ENCODE measurements at places on chromosomes 7 and 10. TPM values are rescaled to one million over a fixed set of nuclear protein-coding genes. Genes with fewer than 3 reads are reported as not detected.

ADAM22 gene
- total RNA-seq: 2.5 TPM

ANKRD22 gene
- 0.65 TPM for total RNA-seq

RPEL1 gene
- 0.12 TPM for total RNA-seq

VWDE gene
- 2.7 TPM for total RNA-seq

- no peak for DNase-seq
- H3K27me3 ChIP-seq: no peaks in the 10 kb centered on the region
- no peak overlapping the region for H3K27ac ChIP-seq
- peaks cover 8% of the 10 kb centered on the region for H3K36me3 ChIP-seq
Observed at GRCh38 chr7:77753173-77753572, 45.1 kb downstream of the TMEM60 start.

DNA sequence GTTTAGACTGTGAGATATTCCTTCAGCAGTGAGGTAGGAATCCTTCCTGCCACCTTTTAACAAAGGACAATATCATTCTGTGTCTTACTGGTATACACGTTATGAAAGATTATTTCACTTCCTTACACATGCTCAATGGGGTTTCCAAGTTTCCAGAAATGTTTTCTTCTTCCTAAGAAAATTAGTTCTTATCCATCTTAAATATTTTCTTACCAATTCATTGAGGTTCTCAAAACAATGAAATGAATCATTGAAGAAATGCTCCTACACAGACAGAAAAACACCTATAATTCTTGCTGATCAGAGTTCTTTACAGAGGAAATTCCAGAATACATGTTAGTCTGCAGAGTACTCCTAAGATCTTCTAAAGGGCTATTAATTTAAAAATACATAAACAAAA, 51.4 kb upstream of the SEC61G start:
- H3K27me3 ChIP-seq: no peaks in the 10 kb centered on the region
- no peaks in the 10 kb centered on the region for H3K4me1 ChIP-seq
- H3K27ac ChIP-seq: no peak overlapping the region
- H3K36me3 ChIP-seq: no peaks in the 10 kb centered on the region
- no peak overlapping the region for H3K4me3 ChIP-seq
- no peak for DNase-seq

DNA sequence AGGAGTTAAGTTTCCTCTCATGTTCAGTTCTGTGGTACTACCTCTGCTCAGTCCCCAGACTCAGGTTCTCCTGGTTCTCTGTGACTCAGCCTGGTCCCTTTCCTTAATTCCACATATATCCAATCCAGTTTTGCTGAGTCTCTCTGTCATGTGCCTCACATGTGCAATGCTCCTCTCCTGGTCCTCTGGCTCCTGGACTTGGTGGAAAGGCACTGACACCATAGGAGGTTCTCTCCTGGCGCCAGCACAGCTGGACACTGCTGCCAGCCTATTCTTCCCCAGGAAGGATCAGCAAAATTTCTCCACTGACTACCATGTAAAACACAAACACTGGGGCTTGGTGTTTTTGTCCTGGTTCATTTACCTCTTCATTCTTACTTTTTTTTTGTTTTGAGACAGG, 27.8 kb downstream of the GLUD1 start:
- H3K36me3 ChIP-seq: peaks cover 11% of the 10 kb centered on the region
- H3K4me1 ChIP-seq: no peaks in the 10 kb centered on the region
- H3K4me3 ChIP-seq: no peak overlapping the region
- no peaks in the 10 kb centered on the region for H3K27me3 ChIP-seq

DNA sequence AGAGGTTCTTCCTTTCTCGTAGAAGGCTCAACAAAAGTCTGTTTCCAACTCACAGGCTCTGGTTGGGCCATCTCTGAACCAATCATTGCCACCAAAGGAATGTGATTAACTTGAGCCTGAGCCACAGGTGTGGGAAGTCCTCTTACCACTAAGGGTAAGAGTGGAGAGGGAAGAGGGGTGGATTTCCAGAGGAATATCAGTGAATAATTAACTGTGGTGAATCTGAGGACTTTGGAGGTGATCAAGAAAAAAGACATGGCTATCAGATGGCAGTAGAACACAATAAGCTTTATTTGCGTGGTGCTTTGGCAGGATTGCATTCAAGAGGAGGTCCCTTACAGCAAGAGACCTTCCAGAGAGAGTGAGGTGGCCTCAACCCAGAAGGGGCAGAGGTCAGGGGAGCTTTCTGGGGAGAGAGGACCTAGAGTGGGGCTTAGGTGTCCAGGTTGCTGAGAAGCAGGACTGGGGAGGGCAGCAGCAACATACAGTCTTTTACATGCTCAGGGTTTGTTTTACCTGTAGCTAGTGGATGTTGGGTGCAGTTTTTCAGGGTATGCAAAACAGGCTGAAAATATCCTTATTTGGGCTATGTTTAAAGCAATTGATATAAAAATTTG, 61.4 kb downstream of the BBS9 start:
- no peaks in the 10 kb centered on the region for H3K36me3 ChIP-seq
- H3K27me3 ChIP-seq: no peaks in the 10 kb centered on the region
- H3K4me3 ChIP-seq: peak overlapping the region; percentile 22
- no peak for DNase-seq
- peak overlapping the region; percentile 7 for H3K27ac ChIP-seq

GRCh38 chr10:75240329-75241076, 4.7 kb upstream of the COMTD1 start:
- H3K27me3 ChIP-seq: no peaks in the 10 kb centered on the region
- no peak overlapping the region for H3K27ac ChIP-seq
- peaks cover 8% of the 10 kb centered on the region for H3K4me1 ChIP-seq
- DNase-seq: no peak

Measured in activated T-cell treated with anti-CD3 and anti-CD28 coated beads, Interleukin-2, amount 50 U/mL, for 72 hours (primary cell).